ENCODE measurements at places on chromosomes 16 and 17.

- no peak for DNase-seq
Measured at GRCh38 chr16:67580202-67580601, 17.9 kb downstream of the CTCF start.

GRCh38 chr17:30173649-30174048 lies 57.0 kb downstream of the NSRP1 start:
- DNase-seq, result no peak

DNA sequence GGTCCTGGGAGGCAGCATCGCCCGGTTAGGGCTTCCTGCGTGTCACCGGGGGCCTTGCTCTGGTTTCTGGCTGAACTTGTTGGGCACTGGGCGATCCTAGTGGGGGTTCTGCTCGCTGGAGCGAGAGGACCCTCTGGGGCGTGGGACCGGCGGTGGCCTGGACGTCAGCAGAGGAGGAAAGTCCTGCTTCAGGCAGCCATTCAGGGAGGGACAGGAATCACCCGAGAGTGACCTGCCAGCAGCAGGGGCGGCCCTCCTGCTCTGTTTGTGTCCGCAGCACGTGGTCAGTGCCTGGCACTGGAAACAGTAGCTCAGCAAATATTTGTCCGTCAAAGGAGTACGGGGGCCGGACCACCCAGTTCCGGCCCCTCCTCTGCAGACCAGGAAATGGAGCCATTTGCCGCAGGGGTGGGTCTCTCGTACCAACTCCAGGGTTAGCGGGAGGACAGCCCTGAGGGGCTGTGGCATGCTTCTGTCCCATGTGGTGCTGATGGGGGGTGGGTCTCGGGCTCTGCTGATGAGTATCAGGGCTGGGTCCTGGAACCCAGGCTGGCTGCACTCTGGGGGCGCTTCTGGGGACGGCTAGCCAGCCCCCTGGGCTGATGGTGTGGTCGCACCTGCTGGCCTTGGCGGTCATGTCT lies 48.3 kb downstream of the BAIAP2 start:
- no peak for DNase-seq

GRCh38 chr17:13036751-13037150 lies 18.9 kb upstream of the ELAC2 start:
- DNase-seq, result no peak

DNA sequence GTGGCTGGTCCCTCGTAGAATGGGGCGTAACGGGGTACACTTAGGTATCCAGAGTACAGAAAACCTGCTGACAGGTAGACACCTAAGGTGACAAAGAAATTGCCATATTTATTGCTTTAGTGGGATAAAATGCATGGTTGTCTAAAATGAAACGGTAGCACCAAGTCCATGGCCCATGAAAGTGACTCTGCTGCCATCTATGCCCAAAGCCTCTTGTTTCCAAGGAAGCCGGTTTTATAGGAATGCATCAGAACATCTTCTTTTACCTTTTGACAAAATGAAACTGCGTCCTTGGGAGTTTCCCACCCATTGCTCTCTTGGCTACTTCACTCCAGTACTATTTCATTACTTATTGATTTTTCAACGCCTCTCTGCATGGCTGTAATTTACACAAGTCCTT lies 151.3 kb upstream of the ZFHX3 start:
- no peak for DNase-seq

DNA sequence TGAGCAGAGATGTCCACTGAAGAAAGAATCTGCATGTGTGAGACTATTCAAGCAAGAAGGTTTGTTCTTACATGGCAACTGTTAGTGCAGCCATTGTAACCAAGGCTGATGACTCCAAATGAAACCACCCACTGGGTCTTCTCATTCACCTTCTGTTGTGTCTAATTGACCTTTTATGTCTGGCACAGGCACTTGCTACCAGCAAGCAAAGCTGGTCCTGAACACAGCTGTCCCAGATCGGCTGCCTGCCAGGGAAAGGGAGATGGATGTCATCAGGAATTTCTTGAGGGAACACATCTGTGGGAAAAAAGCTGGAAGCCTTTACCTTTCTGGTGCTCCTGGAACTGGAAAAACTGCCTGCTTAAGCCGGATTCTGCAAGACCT lies 3.6 kb downstream of the CDC6 start:
- no peak for DNase-seq

DNA sequence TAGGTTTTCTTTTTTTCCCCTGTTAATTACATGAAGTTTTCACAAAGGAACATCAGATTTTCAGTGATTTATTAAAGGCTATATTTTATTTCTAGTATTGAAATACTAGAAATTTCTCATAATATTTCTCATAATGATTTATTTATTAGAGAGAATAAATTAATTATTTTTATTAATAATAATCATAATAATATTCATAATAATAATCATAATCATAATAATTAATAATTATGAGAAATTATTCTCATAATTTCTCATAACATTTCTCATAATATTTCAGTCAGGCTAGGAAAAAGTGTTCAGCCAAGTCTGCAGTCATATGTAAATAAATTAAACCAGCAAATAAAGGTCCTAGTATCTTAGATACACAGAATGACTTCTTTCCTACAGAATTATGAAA lies 41.4 kb downstream of the CNTNAP4 start:
- DNase-seq, result no peak

DNA sequence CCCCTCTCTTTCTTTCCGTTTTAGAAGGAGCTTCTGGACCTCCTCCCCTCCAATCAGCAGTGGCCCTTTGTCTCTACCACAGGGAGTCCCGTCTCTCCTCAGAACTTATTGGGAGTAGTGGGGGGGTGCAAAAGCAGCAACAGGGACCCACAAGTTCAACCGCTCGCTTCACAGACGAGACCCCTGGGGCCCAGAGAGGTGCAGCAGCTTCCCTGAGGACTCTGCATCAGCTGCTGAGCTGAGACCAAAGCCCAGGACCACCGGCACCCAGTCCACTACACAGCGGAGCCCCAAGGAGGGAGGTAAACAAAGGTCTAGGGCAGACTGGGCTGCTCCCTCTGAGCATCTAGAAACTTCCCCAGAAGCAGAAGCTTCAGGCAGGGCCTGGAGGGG lies 123.9 kb downstream of the SDK2 start:
- DNase-seq, result no peak

- no peak for DNase-seq
Measured at GRCh38 chr17:60908324-60908723, 230.7 kb downstream of the BCAS3 start.

- DNase-seq, result no peak
Measured at GRCh38 chr16:21574372-21574771, 25.0 kb upstream of the METTL9 start.

- DNase-seq, result no peak
Measured at GRCh38 chr17:40461732-40462342, 18.6 kb downstream of the IGFBP4 start.

GRCh38 chr17:4959261-4959965 lies 8.2 kb downstream of the SPAG7 start:
- no peak for DNase-seq

GRCh38 chr17:15194859-15195277 lies 70.3 kb downstream of the PMP22 start:
- no peak for DNase-seq

- no peak for DNase-seq
Measured at GRCh38 chr17:4600563-4600962, 16.2 kb downstream of the SMTNL2 start.

GRCh38 chr17:32871746-32872145 lies 5.2 kb downstream of the MYO1D start:
- DNase-seq, result no peak

- DNase-seq, result no peak
Measured at GRCh38 chr16:20853143-20853542, 46.8 kb downstream of the REXO5 start.

DNA sequence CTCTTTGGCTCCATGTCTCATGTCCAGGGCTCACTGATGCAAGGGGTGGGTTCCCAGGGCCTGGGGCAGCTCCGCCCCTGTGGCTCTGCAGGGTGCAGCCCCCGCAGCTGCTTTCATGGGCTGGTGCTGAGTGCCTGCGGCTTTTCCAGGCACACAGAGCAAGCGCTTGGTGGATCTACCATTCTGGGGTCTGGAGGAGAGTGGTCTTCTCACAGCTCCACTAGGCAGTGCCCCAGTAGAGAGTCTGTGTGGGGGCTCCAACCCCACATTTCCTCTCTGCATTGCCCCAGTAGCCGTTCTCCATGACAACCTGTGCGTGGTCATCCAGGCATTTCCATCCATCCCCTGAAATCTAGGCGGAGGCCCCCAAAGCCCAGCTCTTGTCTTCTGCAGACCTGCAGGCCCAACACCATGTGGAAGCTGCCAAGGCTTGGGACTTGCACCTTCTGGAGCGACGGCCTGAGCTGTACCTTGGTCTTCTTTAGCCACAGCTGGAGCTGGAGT lies 5.2 kb downstream of the IL32 start:
- DNase-seq, result no peak

- DNase-seq, result no peak
Measured at GRCh38 chr17:7045492-7046126, 1.7 kb upstream of the SLC16A11 start.

DNA sequence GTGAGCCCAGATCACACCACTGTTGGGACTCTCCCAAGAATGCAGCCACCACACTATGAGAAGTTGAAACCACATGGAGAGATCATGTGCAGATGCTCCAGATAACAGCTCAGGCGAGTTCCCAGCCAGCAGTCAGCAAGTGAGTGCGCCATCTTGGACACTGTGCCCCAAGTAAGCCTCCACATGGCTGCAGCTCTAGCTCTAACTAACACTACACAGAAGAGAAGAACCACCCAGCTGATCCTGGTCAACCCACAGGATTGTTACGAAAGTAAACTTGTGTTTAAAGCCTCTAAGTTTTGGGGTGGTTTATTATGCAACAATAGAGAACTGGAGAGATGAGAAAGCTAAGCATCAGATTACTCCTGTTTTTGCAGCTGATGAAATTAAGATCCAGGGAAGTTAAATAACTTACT lies 25.8 kb downstream of the SLC38A7 start:
- DNase-seq, result no peak

GRCh38 chr17:76039121-76039520 lies 12.0 kb upstream of the EVPL start:
- DNase-seq, result no peak

GRCh38 chr16:78620291-78620690 lies 520.8 kb downstream of the WWOX start:
- DNase-seq, result no peak

DNA sequence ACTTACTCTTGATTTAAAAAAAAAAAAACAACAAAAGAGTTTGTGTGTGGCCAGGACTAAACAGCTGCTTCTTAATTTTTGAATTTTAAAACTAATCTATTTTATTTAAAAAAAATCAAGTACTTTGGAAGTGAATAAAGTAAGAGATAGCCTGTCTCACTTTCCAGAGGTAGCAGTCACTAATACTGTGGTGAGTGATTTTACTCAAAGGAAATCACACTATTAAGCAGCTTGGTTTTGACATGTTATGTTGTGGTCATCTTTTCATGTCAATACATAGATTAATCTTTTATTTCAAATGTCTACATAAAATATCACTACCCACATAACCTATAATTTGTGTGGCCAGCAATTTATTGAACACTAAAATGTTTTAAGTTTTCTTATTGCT lies 102.2 kb upstream of the HLF start:
- no peak for DNase-seq

DNA sequence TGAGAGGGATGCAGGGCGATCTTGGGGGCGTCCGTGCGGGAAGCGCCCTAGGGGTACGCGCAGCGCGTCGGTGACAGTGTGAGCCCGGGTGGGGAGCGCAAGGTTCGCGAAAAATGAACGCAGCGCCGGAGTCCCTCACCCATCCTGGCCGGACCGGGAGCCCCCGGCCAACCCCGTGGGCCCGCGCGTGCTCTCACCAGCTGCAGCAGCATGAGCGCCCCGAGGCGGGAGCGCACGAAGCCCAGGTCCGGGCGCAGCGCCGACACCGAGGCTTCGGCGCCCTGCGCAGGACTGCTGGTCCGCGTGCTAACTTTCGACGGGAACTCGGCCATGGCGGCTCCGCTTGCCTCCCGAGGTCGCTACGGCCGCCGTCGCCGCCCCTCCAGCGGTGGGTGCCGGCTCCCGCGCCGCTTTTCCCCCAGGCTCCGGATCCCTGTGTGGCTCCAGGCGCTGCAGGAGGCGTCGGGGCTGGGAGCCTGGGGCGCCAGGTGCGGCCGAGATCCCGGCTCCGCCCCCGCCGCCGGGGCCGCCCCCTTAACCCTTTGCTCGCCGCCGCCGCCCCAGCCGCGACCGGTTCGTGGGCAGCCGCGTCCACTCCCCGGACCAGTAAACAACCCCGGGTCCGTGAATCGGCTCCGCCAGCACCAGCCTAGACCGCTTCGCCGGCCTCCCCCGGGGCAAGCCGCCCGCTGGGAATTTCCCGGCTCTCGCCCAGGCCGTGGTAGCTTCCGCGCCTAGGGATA lies at the start of gene PLLP:
TSS of gene PLLP (minus strand) at position 464 of the 743 bp plus-strand sequence. CDS start at position 332, 132 bp downstream.
- DNase-seq, result peak; percentile 47

GRCh38 chr17:44829523-44830358 lies at the start of gene GJC1:
Gene GJC1, minus strand, starts transcription at chr17:44830287. Its CDS starts 24,470 bp downstream, at chr17:44805817.
- no peak for DNase-seq

DNA sequence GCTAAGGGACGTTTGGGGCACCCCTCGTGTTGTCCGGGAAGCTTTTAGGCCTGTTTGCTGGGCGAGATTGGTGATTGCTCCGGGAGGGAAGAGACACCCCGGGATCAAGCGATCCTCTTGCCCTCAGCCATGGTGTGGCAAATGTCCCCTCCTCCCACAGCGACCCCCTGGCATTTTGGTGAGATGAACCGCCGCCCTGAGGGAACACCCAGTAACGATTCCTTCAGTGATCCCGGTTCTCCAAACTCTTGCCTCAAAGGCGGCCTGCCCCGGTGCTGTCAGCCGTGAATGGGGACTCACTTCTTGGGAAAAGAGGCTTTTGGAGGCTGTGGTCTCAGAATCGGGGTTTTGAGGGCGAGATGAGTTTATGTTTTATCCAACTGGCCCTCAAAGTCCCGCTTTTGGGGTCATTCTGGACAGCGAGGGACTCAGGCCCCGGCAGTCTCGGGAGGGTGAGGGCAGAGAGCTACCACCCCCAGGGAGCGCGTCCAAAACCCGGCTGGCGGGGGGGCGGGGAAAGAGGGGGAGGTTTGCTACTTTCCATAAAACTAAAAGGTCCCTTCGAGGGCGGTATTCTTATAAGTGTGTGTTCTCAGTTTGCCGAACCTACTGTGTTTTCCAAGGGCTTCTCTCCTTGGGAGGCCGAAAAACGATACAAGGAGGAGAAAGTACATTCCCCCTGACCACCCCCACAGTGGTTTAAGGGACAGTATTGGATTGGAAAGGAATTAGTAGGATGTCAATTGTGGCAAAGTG lies 232.7 kb downstream of the MRTFB start:
- peak; percentile 16 for DNase-seq

GRCh38 chr17:67578142-67578457 lies 139.6 kb upstream of the NOL11 start:
- no peak for DNase-seq

- DNase-seq, result no peak
Measured at GRCh38 chr16:86571530-86571915, 4.9 kb downstream of the FOXC2 start.

DNA sequence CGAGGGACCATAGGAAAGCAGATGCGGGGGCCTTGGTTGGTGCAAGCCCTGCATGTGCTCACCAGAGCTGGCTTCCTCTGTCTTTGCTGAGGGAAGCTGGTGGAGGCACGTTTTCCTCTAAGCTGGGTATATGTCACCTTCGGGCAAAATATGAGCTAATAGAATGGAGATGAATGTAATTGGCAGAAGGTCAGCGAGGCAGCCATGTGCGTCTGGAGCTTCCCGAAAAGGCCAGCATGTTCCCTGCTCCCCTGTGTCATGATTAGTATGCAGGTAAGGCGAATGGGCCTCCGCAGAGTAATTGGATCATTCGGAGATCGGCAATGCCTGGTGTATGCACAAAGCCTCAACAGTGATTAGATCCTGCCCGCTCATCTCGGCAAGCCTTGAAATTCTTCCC lies 806.2 kb upstream of the EEF2KMT start:
- no peak for DNase-seq

- DNase-seq, result no peak
Measured at GRCh38 chr17:33164169-33164881, 128.8 kb downstream of the ASIC2 start.
